AG09309 (cell line): ENCODE measurements at places on chromosomes 6 and 20.
A peak's percentile ranks its signal among the peaks of the same experiment; 100 is the strongest.

DNA sequence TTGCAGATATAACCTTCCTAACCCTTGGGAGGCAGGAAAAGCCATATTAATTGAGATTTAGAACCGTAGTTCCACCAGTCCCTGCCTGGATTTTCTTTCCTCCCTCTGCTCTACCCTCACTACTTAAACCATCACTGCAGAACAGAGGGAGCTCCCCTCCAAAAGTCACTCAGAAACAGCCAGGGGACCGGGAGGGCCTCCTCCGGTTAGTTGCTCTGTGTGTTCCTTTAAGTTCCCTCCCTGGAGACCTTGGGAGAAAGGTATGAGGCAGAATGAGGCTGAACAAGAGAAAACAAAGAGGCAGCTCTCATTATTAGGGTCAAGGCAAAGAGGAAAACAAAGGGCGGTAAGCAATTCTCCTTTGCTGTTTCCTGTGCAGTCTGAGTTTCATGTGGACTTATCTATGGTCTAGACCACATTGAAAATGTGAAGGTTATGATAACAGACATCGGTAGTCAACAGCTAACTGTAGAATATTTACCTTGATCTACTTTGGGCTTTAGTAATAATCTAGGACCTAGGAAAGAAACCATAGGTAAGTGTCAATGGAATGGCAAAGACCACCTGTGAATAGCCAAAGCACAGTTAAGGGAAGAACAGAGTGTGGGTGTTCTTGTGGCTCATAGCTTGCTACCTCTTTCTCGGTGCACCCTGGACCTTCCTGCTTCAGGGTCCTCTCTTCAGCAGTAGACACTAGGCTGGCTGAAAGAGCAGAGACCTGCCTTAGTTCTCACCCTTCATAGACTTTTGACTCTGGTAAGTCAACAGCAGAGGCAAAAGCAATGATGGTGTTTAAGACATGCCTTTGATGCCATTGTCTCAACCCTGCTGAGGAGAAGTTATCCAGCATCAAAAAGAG is 250.9 kb upstream of the CITED2 start:
- no peak for DNase-seq

- DNase-seq: no peak
Observed at GRCh38 chr6:166855416-166855815, 100.9 kb downstream of the RNASET2 start.

DNA sequence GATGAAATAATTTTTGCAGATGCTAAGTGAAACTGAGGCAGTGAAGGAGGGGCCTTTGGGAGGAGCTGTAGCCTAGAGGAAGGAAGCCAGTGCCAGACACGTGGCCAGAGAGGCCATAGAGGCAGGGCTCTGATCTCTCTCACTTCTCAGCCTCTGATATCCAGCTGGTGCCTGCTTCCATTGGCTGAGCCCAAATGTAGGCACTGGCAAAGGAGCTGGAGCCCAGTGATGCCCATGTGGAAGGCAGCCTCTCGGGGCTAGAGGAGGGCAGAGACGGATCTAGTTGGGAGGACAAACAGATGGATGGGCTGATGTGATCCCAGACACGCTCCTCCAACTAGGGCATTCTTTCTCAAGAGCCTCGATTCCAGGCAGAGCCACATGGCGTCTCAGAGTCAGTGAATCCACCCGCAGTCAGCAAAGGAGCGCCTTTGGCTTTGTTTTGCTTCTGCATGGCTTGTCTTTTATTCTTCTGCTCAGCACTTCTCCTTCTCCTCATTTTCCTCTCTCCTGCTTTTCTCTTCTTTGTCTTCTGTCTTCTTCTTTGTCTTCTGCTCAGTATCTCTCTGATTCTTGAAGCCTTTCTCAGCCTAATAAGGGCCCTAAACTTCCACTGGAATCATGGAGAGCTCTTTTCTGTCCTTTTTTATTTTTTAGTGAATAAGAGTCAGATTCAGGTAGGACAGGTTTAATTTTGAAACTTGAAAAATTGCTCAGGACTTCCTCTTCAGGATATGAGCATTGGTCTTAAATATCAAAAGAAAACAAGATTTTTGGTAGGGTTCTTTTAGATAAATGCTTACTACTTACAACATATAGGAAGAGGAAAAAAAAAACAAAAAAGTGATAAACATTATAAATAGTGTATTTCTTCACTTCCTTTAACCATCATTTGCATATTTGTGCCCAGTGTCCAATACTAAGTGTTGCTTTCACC is 41.8 kb downstream of the CYP24A1 start:
- DNase-seq: no peak

- DNase-seq: peak; percentile 41
Observed at GRCh38 chr6:40719671-40720374, 132.7 kb upstream of the LRFN2 start.

GRCh38 chr6:71642120-71642519 is 244.2 kb upstream of the RIMS1 start:
- DNase-seq: no peak

DNA sequence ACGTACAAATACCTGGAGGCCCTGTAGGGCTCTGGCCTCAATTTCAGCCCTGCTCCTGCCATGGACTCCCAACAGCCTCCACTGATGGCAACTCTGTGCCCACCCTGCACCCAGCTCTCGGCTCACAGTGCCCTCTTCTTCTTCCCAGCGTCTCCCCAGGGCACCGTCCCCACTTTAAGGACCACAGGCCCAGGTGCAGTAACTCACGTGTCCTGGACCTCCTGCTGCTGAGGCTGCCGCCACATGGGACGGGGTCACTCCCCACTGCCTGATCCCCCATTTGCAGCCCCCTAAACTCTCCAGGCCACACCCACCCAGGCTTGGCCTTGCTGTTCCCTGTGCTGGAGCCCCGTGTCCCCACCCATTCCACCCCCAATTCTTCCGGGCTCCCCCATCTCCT is 223.4 kb downstream of the PREX1 start:
- no peak for DNase-seq

GRCh38 chr6:108175592-108176279 is 9.9 kb downstream of the NR2E1 start:
- DNase-seq: no peak

DNA sequence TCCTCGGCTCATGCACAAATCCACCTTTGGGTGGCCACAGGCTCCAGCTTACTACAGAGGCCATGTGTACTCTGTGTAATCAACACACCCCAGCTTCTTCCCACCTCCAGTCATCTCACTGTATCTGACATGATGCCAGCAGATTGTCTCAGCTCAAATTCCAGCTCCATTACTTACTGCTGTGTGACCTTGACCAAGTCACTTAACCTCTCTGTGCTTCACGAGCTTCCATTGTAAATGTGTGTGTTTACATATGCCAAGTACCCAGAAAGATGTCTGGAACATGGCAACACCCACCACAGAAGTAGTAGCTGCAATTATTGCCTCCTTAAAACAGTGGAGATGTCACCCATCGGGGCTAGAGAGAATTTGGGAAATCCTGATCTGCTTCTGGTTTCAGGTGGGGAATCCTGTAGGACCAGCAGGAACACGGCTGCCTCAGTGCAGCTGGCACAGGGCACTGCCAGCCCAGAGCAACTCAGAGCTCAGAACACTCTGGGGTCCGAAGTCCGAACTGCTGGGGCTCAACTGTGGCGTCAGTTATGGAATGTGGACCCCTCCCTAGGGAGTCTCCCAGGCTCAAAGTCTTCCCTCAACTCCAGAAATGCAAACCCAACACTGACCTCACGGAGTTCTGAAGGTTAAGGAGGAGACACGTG is 21.2 kb upstream of the HLA-B start:
- no peak for DNase-seq
